ENCODE measurements at places on chromosomes 4 and X.

DNA sequence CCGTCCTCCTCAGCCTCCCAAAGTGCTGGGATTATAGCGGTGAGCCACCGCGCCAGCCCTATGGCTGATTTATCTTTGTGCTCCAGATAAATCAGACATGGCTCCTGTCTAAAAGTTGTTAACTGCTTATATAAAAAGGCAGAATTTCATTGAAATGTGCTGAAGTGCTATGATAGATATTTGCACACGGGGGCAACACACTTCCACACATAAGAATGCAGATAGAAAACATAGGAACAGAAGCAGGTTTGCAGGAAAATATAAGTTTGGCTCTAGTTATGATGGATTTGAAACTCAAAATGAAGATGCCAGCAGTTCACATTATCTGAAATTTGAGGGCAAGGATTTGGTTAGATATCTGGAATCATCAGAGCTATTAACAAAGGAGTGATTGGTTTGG, 163.1 kb upstream of the SLITRK2 start:
- DNase-seq, result no peak

DNA sequence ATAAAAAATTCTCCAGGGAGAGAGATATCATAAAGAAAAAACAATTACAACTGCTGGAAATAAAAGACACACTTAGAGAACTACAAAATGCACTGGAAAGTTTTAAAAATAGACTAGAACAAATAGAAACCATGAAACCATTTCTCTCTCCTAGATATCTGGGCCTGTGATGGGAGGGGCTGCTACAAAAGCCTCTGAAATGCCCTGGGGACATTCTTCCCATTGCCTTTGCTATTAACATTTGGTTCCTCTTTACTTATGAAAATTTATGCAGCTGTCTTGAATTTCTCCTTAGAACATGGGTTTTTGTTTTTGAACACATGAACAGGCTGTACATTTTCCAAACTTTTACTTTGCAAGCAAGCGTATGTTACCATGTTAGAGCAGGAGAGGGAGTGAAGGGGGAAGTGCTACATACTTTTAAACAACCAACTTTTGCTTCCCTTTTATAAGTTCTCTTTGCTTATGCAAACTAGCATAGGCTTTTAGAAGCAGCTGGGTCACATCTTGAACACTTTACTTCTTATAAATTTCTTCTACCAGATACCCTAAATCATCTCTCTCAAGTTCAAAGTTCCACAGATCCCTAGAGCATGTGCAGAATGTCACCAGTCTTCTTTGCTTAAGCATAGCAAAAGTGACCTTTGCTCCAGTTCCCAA, 47.9 kb upstream of the PACRGL start:
- DNase-seq, result no peak

DNA sequence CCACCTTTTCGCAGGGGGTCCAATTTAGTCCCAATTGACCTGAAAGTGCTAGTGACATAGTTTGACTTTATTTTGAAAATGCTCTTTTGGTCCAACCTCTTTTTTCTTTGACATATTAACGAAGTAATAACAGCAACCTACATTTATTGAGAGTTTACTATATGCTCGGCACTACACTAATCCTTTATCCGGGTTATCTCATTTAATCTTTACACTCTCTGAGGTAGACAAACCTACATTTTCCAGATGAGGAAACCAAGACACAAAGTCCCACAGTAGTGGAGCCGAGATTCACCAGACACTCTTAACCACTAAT, 307 bp upstream of the ATRX start:
- DNase-seq, result no peak

DNA sequence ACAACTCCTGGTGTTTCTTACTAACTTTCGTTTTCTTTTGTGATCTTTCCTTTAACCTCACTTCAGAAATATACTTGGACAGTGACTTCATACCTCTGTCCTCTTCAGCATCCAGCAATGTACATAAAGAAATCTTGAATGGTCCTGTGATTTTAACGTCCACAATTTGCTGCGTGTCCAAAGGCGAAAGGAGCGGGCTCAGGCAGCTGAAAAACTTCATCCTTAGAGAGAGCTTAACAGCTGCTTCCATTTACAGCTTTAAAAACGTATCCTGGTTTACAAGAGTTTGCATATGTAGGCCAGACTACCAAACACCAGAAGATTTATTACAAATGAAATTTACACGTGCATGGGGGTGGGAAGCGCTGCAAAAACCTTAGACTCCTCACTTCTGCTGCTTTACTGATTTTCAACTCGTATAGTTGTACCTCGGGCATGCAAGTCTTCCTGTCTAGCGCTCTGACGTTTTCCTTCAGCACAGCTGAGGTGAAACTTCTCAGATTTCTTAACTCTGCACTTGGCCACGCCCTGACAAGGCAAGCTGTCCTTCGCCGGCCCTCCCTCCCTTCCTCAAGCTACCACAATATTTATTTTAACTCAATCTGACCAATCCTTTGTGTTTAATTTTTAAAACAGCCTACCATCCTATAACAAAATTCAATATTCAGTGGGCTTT, 406.4 kb downstream of the FAM47A start:
- peak; percentile 40 for DNase-seq

GRCh38 chr4:155434366-155434765, 57.6 kb upstream of the MAP9 start:
- DNase-seq, result no peak

DNA sequence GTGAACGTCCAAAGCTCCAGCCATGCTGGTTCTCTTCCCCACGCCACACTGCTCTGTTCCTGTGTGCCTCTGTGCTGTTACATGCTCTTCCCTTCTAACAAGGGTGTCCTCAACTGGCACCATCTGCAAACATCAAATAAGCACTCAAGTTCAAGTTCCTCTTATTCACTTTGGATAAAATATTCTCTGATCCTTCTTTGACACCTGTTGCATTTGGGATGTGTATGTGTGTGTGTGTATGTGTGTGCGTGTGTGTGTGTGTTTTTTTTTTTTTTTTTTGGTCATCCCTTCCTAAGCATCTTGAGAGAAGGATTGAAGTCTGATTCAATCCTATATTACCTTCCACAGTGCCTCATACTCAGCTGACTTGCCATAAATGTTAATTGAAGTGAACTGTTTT, 204.0 kb upstream of the ANXA3 start:
- DNase-seq, result no peak

DNA sequence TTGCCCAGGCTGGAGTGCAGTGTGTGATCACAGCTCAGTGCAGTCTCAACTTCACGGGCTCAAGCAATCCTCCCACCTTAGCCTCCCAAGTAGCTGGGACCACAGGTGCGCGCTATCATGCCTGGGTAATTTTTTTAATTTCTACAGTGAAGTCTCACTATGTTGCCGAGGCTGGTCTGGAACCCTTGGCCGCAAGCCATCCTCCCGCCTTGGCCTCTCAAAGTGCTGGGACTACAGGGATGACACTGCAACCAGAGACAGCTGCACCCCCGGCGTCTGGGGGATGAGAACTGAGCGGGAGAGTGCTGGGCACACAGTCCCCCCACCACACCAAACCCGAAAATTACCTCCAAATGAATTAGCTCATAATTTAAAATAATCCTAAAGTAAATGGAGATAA, 33.1 kb upstream of the GTPBP6 start:
- no peak for DNase-seq

DNA sequence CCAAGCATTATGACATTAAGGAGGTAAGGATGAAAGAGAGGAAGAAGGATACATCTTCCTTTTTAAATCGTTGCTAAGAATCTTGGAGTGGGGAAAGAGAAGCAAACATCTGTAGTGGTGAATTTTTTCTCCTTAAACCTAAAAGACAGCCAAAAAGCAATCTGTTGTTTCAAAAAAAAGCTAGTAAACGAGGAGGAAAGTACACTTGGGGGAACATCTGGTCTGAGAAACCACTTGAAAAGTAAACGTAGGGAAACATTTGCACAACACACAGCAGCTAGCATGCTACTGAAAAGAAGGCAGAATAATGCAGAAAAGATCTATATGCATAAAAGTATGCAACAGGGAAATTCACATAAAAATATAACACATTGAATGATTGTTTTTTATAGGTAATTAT, 1485.6 kb downstream of the PCDH19 start:
- no peak for DNase-seq

- DNase-seq, result no peak
Observed at GRCh38 chr4:149158817-149159216, 656.8 kb downstream of the IQCM start.

DNA sequence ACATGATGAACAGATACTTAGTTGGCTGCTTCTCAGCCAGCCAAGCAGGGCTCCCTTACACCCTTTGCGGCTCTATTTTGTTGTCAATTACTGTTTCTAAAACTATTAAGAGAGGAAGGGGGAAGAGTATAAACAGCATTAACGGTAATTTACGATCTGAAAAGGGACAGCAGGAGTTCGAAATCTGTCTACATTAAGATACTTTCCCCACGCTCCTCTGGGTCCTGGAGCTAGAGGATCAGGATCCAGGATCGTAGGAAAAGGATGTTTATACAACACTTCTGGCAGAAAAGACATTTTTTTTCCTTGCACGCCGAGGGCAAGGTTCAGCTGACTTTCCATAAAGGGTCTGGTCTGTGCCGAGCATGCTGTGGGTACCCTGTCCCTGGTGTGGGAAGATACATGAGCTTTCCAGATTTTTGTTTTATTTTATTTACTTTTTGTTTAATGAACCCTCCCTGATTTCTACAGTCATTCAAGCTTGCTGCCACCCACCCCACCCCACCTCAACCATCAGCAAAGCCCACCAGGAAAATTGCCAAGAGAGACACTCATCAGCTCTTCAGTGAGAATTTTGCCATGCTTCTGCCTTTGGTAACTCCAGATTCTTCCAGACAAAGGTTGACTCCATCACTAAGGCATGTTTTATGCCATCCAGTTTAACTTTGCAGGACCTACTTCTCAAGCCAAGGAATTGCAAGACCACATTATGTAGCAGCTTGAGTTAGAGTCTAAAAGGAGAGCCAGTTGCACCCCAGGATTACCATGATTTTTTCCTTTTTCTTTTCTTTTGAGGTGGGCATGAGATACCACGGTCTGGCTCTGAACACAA, 188.1 kb downstream of the QDPR start:
- DNase-seq, result no peak

DNA sequence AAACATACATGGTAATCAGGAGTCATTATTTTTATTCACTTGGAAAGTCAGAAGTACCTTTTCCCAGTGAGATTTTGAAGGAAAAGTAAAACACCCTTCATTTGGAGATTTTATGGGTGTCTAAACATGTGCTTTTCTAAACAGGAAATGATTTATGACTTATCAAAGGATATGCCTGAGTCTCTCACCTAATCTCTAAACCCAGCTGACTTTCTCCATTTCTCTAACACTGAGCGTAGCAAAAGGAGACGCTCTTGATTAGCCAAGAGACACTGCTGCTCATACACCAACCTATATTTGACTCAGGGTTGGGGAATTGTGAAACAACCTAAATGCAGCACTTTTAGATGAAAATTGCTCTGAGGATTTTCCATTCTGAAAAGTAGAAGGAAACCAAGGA, 468.5 kb upstream of the FTHL17 start:
- no peak for DNase-seq

- DNase-seq, result no peak
Observed at GRCh38 chrX:40733706-40734105, 1.6 kb downstream of the MED14 start.

DNA sequence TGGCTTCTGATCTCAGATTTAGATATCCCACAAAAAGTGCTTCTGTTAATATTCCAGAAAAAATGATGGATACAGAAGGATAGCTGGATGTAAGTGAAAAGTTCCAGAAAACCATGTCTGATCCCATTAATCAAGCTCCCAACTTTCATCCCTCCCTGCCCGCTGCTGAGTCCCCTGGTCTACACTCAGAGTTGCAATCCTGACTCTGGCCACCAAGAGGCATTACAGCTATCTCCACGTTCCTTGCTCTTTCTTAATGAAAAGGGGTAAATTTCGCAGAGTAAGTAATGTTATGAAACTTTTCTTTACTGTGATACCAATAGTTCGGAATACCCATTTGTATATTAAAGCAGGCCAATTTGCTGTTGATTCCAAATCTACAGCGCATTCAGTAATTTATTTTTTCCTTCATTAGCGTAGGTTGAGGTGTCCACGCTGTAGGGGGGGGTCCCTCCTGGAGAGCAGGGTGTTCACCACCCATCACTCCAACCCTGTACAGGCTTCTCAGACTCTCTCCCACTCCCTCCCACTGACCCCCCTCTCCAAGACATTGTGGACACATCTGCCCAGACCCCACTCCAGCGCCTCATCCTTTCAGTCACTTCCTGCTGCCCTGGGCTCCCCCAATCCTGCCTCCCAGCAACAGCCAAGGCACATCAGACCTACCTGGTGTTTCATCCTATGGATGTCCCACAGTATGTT, 55.1 kb downstream of the RAB40A start:
- no peak for DNase-seq
